NCI-H1694 treated with DMSO at 0.1 percent for 48 hours (cell line): ENCODE measurements at places on chromosomes 1 and 21.

DNA sequence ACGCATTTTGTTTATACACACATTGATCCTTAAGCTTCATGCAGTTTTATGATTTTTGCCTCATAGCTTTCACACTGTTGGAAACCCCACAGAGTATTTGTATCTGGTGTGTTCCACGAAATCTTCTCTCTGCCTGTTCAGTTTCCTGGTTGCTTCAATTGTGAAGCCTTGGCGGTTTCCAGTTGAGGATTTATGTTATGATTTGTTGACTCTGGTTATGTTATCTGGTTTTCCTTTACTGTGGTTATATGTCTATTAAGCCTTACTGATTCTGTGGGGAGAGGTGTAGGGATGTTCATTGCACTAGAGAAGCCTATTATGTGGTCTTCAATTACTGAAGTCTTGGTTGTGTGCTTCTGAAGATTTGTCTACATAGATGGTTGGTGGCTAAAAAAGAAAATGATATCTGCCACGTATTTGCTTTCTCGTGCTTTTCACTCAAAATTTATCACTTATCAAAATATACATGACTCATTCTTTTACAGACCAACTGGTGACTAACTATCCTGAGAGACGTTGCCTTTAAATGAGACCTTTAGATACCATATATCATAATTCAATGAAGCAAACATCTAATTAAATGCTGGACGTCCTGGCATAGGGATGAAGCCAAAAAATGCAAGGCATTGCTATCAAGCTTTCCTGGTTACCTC, 488.0 kb upstream of the B3GALT2 start:
- DNase-seq = no peak

DNA sequence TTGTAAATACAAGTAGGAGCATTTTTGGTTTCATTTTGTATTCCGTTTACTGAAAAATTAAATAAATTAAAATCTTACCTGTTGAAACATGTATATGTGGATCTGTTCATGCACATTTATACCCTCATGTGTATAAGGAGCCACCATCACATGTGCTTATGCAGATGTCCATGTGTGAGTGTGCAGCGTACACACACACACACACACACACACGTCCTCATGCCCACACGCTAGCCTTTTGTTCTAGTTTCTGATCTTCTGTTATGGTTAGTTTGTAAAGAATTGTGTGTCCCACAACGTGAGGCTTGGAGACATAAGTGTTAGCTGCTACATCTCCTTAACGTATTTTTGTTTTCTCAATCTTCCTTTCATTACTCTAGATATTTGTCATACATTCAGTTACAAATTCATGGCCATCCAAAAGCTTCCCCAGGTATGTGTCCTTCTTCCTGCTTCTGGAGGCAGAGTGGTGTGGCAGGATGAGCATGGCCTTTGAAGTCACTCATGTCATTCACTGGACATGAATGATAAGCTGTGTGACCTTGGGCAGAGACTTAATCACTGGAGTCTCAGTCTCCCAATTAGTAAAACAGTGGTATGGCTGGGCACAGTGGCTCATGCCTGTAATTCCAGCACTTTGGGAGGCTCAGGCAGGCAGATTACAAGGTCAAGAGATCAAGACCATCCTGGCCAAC, 54.6 kb downstream of the TENT5C start:
- no peak for DNase-seq

DNA sequence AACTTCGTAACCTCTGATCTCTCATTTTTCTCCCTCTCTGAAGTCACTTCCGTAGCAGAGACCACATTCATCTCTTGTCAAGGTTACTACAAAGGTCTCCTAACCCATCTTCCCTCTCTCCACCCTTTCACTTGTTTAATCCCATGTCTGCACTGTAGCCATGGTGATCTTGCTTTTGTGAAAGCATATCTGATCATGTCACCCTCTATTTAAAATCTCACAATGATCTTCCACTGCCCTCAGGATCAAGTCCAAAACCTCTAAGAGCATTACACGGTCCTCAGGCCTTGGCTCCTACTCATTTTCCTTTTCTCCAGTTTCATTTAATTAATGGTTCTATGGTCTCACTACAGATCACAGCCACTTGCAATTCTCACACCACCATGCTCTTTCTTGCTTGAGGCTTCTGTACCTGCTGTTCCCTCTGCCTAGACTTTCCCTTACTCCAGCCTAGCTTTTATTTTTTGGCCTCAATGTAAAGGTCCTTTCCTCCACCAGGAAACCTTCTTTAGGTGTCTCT, 12.1 kb downstream of the ARHGEF11 start:
- no peak for DNase-seq

GRCh38 chr1:20051218-20051829, 18.7 kb upstream of the PLA2G5 start:
- DNase-seq = no peak

DNA sequence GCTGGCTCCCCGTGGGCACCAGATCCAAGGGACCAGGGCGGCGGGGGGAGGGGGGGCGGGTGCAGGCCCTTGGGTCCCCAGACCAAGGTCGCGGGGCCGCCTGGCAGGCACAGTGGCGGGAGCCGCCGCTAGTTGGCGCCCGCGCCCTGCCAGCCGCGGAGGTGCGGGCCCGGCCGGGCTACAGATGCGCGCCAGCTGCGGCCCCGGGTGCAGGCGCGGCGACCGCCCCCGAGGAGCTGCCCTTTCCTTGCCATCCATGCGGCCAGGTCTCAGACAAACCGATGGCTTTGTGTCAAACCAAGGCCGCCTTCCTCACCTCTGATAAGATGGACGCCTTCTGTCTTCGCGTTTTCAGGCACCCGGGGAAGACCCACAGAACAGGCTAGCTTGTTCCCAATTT, 2.2 kb upstream of the RUNX3 start:
- no peak for DNase-seq

DNA sequence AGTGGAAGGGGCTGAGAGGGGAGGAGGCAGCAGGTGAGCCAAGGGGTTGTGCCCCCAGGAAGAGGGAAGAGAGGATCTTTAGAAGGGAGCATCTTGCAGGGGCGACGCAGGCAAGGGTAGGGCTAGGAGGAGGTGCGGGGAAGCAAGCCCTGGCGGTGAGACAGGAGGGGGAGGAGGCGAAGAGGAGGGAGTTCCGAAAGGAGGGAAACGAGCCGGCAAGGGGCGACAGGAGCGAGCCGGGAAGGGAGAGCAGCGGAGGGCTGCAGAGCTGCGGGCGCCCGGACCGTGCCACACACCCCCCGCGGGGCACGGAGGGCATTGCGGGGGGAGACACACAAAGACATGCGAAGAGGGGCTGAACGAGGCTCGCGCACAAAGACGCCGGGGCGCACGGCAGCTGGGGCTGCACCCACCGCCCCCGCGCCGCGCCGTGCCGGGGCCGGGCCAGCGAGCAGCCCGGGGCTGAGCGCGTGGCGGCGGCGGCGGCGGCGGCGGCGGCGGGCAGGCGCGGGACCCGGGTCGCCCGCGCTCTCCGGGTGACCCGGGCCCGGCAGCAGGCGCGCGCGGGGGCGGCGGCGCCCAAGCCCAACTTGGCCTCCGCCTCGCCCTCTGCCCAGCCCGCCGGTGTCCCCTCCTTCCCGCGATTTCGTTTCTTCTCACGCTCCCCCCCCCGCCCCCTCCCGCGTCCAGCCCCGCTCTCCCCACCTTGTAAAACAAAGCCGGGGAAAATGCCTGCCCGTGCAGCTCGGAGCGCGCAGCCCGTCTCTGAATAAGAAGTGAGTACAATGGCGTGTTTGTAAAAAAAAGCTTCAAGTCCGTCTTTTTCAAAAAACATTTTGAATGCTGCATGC, at the start of gene KCNK2:
TSS of gene KCNK2 (plus strand) at position 206 of the 851 bp plus-strand sequence. CDS start 649 bp downstream, outside the sequence.
- peak; percentile 17 for DNase-seq

GRCh38 chr1:6235296-6235677, 477 bp downstream of the ICMT start:
- no peak for DNase-seq

DNA sequence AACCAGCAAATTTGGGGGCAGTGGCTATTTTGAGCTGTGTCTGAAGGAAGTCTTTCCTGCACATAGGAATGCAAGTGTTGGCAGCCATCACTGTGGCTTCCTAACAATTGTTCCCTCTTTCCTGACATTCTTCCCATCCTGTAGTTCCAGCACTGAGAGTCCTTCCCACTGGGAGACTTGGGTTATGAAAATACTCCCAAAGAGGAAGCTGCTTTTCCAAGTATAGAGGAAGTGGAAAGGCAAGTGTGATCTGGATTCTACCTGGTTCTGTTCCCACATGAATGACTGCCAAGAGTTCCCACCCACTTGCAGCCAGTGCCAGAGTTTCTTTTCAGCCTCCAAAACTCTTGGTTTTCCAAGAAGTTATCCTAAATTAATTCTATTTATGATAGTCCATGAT, 98.5 kb upstream of the CD53 start:
- no peak for DNase-seq

DNA sequence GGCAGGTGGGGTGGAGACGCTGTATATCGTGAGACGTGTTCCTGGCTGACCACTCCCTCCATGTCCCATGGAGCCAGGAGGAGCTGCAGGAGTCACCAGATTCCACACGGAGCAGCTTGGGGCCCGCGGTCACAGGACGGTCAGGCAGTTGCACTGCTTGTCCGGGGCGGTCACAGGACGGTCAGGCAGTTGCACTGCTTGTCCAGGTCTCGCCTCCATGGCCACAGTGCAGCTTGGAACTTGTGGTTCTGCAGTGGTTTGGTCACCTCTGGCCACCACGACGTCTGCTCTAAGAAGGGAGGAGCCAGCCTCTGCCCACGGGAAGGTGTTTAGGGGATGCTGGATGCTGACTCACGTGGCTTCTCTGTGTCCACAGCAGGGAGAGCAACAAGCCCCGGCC, 33.0 kb downstream of the SLX9 start:
- no peak for DNase-seq

- DNase-seq = no peak
Measured at GRCh38 chr21:43207043-43207315, 38.2 kb downstream of the CRYAA start.

GRCh38 chr1:192539297-192540092, 36.1 kb upstream of the RGS1 start:
- no peak for DNase-seq

DNA sequence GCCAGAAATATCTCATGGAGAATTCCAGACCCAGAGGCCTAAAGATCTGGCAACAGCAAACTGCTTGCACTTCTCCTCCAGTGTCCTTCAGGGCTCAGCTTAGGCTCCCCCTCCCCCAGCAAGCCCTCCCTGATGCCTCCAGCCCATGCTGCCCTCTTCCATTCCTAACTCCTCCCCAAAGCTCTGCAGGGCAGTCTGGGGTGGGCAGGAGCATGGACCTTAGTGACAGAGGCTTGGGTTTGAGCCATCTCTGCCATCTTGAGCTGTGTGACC, 436.8 kb downstream of the PTPRU start:
- no peak for DNase-seq

GRCh38 chr1:116951200-116951935, 41.7 kb downstream of the PTGFRN start:
- no peak for DNase-seq

- no peak for DNase-seq
Measured at GRCh38 chr1:32967888-32968568, 3.4 kb upstream of the RNF19B start.

- DNase-seq = no peak
Measured at GRCh38 chr1:164601399-164602100, 42.6 kb downstream of the PBX1 start.

GRCh38 chr1:46547481-46548383, 3.7 kb downstream of the KNCN start:
- DNase-seq = peak; percentile 56

GRCh38 chr1:59107516-59107915, 189.4 kb upstream of the FGGY start:
- DNase-seq = peak; percentile 98

GRCh38 chr1:155320661-155321617, at the start of gene RUSC1:
Gene RUSC1 (plus strand): TSS chr1:155320894. CDS start chr1:155321774, 880 bp downstream.
- DNase-seq = no peak

- DNase-seq = no peak
Measured at GRCh38 chr1:98490099-98490498, 171.4 kb upstream of the SNX7 start.

DNA sequence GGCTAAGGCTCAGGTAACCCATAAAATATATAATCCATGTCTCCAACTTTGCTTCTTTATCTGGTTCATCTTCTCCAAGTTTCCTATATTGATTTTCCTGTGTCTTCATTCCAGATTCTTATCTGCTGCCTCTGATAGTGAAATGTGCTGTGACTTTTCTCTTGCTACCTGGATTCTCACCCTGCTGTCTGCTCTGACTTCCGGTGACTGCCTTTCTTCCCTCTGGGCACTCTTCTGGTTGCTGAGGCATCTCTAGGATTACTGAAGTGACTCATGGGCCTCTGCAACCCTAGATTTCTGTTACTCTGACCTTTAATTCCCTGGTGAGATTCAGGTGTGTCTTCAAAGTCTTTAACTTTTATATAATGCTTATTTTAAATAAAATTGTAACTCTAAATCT, 46.9 kb downstream of the GIPC2 start:
- no peak for DNase-seq

DNA sequence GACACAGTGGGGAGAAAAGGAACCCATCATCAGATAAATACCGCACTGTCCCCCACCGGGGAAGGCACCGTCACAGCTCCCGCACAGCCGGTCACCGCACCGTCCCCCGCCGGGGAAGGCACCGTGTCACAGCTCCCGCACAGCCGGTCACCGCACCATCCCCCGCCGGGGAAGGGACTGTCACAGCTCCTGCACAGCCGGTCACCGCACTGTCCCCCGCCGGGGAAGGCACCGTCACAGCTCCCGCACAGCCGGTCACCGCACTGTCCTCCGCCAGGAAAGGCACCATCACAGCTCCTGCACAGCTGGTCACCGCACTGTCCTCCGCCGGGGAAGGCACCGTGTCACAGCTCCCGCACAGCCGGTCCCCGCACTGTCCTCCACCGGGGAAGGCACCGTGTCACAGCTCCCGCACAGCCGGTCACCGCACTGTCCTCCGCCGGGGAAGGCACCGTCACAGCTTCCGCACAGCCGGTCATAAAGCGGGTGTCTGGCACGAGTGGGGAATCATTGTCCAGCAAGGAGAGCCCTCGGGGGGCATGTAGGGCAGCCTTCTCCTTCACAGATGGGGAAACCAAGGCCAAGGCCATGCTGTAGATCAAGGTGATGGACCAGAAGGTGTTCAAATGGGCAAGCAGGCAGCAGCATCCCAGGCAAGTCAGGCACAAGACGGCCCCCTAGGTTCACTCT, 280.1 kb downstream of the NPHP4 start:
- DNase-seq = no peak

- DNase-seq = no peak
Measured at GRCh38 chr1:78892260-78892840, 114.2 kb downstream of the ADGRL4 start.
